ENCODE measurements at places on chromosomes 3 and 15.

- DNase-seq = no peak
Observed at GRCh38 chr3:72655131-72655551, 193.1 kb downstream of the SHQ1 start.

DNA sequence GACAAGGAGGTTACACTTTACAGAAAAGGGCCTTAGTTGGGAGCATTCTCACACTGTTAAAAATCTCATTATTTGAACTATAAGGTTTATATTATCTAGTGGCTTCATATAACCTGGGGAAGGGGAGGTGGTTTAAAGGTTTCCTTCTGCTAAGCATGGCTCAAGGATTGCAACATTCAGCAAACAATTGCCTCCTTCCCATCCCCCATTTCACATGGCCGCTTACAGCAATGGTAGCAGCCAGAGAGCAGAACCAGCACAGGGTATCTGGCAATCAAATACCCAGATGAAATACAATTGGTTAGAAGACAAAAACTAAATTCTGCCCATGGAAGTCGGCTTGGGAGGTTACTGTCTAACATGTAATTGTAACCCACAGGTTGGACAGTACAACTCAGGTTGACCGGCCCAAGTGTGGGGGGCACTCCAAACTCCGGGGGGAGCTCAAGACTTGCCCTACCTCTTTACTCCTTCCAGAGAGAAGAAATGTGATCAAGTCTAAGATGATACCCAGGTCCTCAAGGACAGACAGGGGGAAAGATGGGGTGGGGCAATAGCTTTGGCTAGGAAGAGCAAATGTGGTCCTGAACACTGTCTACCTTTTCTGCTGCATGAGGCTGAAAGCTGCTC, 15.5 kb downstream of the ETV5 start:
- no peak for DNase-seq

- DNase-seq = no peak
Observed at GRCh38 chr15:56959318-56959648, 40.8 kb downstream of the TCF12 start.

- no peak for DNase-seq
Observed at GRCh38 chr3:197025736-197026480, 3.7 kb downstream of the MELTF start.

DNA sequence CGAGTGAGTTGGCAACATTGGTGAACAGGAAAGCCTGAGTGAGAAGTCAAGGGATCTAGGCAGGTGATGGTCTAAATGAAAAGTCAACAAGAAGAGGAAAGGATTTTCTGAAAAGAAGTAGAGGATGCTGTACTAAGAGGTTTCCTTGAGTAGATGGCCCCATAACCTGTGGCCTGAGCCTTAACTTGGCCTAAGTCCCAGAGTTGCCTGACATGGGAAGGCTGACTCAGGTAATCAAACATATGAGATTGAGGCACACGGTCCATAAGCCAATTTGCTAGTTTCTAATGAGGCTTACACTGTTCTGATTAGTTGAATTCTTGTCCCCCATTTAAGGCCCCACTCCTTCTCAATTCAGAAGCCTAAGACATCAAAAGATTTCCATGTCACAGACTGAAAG, 262.5 kb upstream of the LMCD1 start:
- no peak for DNase-seq

- peak; percentile 72 for DNase-seq
Observed at GRCh38 chr15:80584561-80584964, 110.5 kb upstream of the ABHD17C start.

DNA sequence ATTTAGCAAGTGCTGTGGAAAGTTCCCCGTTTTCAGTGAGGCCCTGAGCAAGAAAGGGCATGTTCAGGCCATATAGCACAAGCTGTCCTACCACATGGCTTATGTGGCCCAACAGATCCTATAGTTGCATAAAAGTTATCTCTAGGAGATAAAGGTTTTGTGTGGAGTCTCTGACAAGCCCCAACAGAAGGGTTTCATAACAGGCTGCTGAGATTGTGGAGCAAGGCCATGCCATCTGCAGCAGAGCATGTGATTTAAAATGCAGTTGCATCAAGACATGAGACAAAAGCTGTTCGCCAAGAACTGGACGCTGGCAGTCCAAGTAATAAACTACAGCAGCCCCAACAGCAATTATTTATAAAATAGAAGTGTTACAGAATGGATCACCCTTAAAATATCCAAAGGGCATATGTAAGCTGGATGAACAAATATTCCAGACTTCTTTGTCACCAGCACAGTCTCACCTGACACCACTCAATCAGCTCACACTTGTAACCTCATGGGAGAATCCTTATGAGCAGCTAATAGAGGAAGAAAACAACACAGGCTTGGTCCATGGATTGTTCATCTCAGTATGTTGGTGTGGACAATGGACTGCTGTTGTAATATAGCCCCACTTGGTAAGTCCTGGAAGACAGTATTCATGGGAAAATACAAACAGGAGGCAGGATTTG, 14.4 kb upstream of the CLDN1 start:
- DNase-seq = no peak

DNA sequence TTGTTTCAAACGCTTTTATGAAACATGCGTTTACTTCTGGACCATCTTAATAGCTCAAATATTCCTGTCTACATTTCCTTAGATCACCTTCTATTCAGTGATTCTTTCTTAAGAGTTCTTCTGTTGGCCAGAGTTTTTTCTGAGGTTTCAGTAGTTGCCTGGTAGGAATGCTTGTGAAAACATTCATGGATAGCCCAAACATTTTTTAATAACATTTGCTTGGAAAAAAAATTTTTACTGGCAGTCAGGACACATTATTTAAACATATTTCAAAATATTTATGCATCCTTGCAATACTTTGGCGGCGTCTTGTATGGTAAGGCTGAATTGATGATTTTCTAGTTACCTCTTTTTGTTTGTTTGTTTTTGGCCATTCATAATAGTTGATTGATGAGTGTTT, 47.4 kb upstream of the ZBTB20 start:
- no peak for DNase-seq

GRCh38 chr3:195095704-195096036, 175.3 kb downstream of the XXYLT1 start:
- DNase-seq = no peak

- DNase-seq = no peak
Observed at GRCh38 chr3:112815981-112816380, 30.7 kb downstream of the CD200R1L start.

- no peak for DNase-seq
Observed at GRCh38 chr3:45205126-45205525, 21.0 kb downstream of the TMEM158 start.

DNA sequence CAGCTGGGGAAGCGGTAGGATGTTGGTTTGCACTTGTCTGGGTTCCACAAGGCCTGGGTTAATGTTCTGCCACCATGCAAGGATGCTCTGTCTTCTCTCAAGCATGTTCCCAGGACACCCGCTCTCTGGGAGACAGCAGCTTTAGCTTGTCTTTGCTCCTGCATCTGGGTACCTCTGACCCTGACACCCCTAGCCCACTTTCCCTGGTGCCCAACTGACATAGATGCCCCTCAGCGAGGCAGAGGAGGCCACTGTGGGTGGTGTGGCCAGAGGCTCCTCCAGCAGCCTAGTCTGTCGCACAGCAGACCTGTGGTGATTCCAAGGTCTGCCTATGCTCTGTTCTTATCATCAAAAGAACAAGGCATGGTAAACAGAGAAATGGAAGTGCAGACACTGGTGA, 83.6 kb upstream of the ALDH1L1 start:
- no peak for DNase-seq

DNA sequence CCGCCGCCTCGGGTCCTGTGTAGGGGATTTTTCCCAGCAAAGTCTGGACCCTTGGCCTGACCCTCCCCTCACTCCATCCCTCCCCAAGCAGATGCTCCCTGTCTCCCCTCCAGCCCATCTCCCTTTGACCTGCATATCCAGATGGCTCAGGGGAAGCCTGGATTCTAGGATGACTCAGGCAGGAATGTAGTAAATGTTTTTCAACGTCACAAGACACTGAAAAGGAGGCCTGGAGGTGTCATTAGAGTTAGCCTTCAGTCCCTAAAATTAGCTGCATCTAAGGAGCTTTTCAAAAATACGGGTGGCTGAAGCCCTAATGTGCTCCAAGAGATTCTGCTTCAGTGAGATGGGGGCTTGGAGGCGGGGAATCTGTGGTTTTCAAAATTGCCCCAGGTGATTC, 7.2 kb downstream of the ACAN start:
- DNase-seq = no peak

- no peak for DNase-seq
Observed at GRCh38 chr3:194082743-194083636, 53.0 kb upstream of the HES1 start.
